ENCODE measurements at places on chromosomes 16 and 17. TPM values are rescaled to one million over a fixed set of nuclear protein-coding genes. Genes with fewer than 3 reads are reported as not detected.
A peak's percentile ranks its signal among the peaks of the same experiment; 100 is the strongest.

- DNase-seq: no peak
Measured at GRCh38 chr16:29641561-29641960, 21.5 kb upstream of the SPN start.

KCNH4 gene
- total RNA-seq: 0.10 TPM

DNA sequence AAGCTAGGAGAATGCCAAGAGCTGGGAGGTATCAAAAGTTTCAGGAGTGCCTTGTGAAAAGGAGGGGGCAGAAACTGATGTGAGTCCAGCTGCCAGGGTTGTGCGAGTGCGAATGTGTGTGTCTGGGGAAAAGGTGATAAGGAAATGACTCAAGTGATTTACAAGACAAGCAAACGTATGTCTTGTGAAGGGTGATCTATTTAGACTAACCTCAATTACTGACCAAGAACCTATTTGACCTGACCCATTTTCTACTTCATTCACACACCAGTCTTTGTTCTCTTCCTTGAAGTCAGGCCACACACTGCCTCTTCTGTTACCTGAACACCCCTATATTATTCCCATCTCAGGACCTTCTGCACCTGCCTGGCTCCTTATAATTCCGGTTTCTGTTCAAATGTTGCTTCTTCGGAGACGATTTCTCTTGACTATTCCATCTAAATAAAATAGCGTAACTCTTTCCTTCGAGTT lies 1.0 kb downstream of the GDE1 start:
- DNase-seq: peak; percentile 63

KRT33A gene
- total RNA-seq: not detected

CCL16 gene
- total RNA-seq: not detected

EVPLL gene
- total RNA-seq: 0.23 TPM

GRCh38 chr16:57616876-57617275 lies 11.6 kb upstream of the ADGRG1 start:
- no peak for DNase-seq

SCIMP gene
- total RNA-seq: 2.8 TPM

DNA sequence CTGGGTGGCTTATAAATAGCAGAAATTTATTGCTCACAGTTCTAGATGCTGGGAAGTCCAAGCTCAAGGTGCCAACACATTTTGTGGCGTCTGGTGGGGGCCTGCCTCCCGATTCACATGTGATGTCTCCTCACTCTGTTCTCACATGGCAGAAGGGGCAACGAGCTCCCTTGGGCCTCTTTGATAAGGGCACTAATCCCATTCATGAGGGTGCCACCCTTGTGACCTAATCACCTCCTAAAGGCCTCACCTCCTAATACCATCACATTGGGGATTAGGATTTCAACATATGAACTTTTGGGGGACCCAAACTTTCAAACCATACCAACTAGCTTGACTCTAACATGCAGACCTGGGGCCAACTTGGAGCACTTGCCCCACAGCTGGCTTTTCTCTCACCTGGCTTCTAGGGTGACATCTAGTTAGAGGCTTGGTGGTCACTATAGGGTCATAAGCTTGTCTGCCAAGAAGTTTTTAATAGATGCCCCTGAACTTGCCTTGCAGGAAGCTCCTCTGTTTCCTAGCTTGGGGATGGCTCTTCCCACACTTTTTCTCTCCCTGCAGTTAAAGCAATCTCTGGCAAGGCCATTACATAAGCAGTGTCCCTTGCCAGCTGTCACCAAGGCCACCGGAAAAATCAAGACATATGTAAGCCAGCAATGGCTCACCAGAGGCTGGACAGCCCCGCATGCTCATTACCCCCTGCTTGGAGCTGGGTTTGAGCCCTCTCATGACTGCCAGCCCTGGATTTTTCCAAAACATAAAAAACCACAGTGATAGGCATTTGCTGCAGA lies 8.4 kb upstream of the MED9 start:
- peak; percentile 38 for DNase-seq

- DNase-seq: no peak
Measured at GRCh38 chr17:15931394-15931793, 13.5 kb upstream of the ADORA2B start.

Data from mucosa of descending colon (tissue), 3 donors.